ENCODE measurements at places on chromosomes 2 and 18. TPM values are rescaled to one million over a fixed set of nuclear protein-coding genes. Genes with fewer than 3 reads are reported as not detected.
A peak's percentile ranks its signal among the peaks of the same experiment; 100 is the strongest.

LDLRAD4 gene
- total RNA-seq = 26.6 TPM

CHRNA1 gene
- total RNA-seq = not detected

LCLAT1 gene
- total RNA-seq = 7.0 TPM

INPP5D gene
- 25.9 TPM for total RNA-seq

SPDYA gene
- 2.2 TPM for total RNA-seq

NEU4 gene
- total RNA-seq = not detected

SUPT7L gene
- 23.6 TPM for total RNA-seq

CDK15 gene
- 1.5 TPM for total RNA-seq

C2orf66 gene
- 1.2 TPM for total RNA-seq

DNA sequence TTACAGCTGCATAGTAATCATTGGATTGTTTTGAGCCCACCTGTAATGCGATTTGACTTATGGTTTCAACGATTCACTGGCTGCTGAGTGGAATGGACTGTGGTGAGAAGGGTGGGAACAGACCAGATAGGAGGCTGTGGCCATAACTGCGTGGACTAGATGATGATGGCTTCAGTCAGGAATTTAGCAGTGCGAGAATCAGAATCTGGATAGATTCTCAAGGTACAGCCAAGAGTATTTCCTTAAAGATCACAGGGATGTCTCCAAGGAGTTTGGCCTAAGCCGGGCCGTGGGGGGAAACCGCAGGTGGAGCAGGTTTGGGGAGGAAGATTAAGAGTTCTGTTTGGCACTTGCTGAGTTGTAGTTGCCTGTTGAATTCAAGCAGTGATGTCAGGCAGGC is 44.0 kb upstream of the CHMP1B start:
- H3K27ac ChIP-seq = no peak overlapping the region
- no peaks in the 10 kb centered on the region for H3K27me3 ChIP-seq
- no peak for DNase-seq
- no peaks in the 10 kb centered on the region for H3K4me1 ChIP-seq
- no peak overlapping the region for H3K4me3 ChIP-seq

DNA sequence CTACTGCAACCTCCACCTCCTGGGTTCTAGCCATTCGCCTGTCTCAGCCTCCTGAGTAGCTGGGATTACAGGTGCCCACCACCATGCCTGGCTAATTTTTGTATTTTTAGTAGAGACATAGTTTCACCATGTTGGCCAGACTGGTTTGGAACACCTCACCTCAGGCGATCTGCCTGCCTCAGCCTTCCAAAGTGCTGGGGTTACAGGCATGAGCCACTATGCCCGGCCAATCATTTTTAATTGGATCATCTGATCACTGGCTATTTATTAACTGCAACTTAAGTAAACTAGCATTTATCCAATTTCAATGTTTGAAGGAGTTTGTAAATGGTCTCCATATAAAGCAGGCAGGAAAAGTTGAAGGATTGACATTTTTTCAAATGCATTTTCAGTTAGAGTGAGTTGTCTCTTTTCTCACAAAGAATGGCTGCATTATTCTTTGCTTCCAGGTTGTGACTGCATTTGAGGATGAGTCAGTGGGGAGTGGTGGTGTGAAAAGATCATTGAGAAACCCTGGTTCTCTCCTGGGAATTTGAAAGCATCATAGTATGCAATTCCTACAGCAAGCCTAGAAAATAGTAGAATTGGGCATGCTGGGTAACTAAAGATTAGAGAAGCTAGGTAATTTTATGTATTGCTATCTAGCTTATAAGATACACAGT is 431.1 kb upstream of the ZEB2 start:
- H3K27ac ChIP-seq = no peak overlapping the region
- DNase-seq = no peak
- no peaks in the 10 kb centered on the region for H3K27me3 ChIP-seq
- peaks cover 8% of the 10 kb centered on the region for H3K4me1 ChIP-seq
- H3K36me3 ChIP-seq = no peaks in the 10 kb centered on the region

DNA sequence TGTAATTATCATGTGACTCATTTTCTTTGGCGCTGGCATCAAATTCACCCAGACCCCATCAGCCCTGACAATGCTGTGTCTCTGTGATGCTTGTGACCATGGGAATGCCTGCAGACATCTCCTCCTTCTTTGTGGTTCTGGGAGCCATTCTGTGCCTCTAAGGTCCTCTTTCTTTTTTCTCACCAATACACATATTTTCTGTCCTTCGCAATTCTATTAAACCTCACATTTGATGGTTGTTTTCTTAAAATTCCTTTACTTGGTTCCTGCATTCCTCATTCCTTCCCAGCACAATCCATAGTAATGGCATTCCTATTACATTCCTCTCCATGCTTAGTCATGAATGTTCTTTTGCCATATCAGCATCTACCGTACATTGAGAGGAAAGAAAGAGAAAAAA is 375.3 kb downstream of the PIK3C3 start:
- H3K36me3 ChIP-seq = no peaks in the 10 kb centered on the region
- H3K27me3 ChIP-seq = no peaks in the 10 kb centered on the region
- no peak overlapping the region for H3K4me3 ChIP-seq
- no peak for DNase-seq

- no peaks in the 10 kb centered on the region for H3K27me3 ChIP-seq
- H3K4me1 ChIP-seq = no peaks in the 10 kb centered on the region
- no peak overlapping the region for H3K27ac ChIP-seq
- no peak for DNase-seq
- no peak overlapping the region for H3K4me3 ChIP-seq
- H3K36me3 ChIP-seq = peaks cover 2% of the 10 kb centered on the region
Observed at GRCh38 chr2:148298196-148298595, 277.3 kb downstream of the MBD5 start.

DNA sequence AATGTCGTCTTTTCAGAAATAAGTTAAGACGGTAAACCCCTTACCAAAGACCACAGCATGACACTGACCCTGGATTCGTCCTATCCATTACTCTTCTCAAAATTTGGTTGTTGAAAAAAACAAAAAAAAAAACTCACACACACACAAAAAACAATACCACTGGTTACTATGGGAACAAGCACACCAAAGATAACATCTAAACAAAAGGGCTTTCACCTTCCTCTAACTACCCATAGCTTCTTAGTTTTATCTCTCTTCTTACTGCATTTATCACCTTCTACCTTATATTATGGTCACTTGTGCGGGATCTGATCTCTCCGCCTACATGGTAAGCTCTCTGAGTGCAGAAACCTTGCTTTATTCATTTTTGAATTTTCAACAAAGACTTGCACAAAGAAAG is 192.7 kb downstream of the STK39 start:
- H3K36me3 ChIP-seq = no peaks in the 10 kb centered on the region
- H3K27ac ChIP-seq = no peak overlapping the region

DNA sequence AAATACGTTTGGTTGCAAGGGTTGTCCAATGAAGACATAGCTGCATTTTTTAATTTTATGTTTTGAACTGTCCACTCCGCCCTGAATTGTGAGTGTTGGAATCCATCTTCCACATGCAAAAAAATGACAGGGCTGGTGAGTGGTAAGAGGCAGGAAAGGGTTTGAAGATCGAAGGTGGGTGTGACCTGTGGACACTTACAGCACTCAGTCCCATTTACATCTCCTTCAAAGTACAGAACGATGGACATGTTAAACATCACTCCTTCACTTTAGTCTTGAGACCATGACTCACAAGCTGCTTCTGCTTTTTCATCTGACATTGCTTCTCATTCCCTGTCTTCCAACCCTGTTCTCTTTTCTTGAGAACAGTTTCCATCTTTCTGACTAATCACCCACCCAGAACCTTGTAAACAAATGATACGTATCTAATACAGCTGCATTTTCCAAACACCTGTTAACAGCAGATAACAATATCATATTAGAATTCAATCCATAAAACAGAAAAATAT is 179.3 kb downstream of the ZNF516 start:
- H3K27me3 ChIP-seq = no peaks in the 10 kb centered on the region
- no peak overlapping the region for H3K4me3 ChIP-seq
- no peaks in the 10 kb centered on the region for H3K4me1 ChIP-seq
- DNase-seq = no peak

- no peaks in the 10 kb centered on the region for H3K4me1 ChIP-seq
- H3K4me3 ChIP-seq = no peak overlapping the region
- no peak overlapping the region for H3K27ac ChIP-seq
- no peak for DNase-seq
- no peaks in the 10 kb centered on the region for H3K36me3 ChIP-seq
- H3K27me3 ChIP-seq = no peaks in the 10 kb centered on the region
Observed at GRCh38 chr2:156625360-156626170, 189.4 kb downstream of the GPD2 start.

- no peak for DNase-seq
- H3K27ac ChIP-seq = no peak overlapping the region
- H3K27me3 ChIP-seq = no peaks in the 10 kb centered on the region
- no peak overlapping the region for H3K4me3 ChIP-seq
- H3K36me3 ChIP-seq = no peaks in the 10 kb centered on the region
Observed at GRCh38 chr2:112751451-112752197, 12.8 kb downstream of the CKAP2L start.

- DNase-seq = no peak
- no peaks in the 10 kb centered on the region for H3K36me3 ChIP-seq
- H3K4me1 ChIP-seq = peaks cover 30% of the 10 kb centered on the region
- peak overlapping the region; percentile 99 for H3K27ac ChIP-seq
Observed at GRCh38 chr2:170928036-170928823, 823 bp upstream of the GORASP2 start.

DNA sequence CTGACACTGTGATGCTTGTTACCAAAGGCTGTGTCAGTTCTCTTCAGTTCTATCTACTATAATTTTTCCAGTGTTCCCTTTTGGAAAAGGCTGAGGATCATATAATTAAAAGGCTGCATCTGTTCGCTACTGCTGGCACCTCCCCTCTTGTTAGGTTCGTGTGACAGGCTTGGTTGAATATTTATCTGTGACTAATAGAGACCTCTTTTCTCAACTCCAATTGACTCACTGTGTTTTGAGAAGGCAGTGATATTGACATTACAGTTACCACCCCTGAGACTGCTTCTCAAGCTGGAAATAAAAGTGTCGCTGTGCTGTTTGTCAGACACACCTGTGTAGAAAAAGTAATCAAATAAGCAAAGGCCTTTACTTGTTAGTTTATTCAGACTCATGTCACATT is 205.5 kb upstream of the KCNH7 start:
- H3K4me3 ChIP-seq = no peak overlapping the region
- H3K36me3 ChIP-seq = no peaks in the 10 kb centered on the region
- no peaks in the 10 kb centered on the region for H3K27me3 ChIP-seq
- H3K27ac ChIP-seq = no peak overlapping the region
- no peaks in the 10 kb centered on the region for H3K4me1 ChIP-seq

DNA sequence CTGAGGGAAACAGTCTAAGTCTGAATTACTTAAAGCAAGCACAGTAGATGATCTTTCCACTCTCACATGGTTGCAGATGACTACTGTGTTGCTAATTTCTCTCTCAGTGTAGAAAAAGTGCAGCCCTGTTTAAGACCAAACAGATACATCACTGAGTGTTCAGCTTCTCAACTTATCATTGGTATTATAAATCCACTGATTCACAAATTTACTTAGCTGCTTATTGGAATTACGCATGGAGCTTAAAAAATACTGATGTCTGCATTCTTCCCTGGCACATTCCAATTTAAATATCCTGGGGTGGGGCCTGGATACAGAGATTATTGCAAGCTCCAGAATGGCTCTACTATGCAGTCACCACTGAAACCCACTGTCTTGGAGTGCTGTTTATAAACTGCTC is 411.2 kb downstream of the RND3 start:
- no peak for DNase-seq
- H3K4me3 ChIP-seq = no peak overlapping the region
- H3K36me3 ChIP-seq = no peaks in the 10 kb centered on the region
- no peaks in the 10 kb centered on the region for H3K27me3 ChIP-seq
- no peaks in the 10 kb centered on the region for H3K4me1 ChIP-seq

- no peak overlapping the region for H3K27ac ChIP-seq
- H3K4me3 ChIP-seq = no peak overlapping the region
- H3K27me3 ChIP-seq = no peaks in the 10 kb centered on the region
- no peaks in the 10 kb centered on the region for H3K36me3 ChIP-seq
- DNase-seq = no peak
- no peaks in the 10 kb centered on the region for H3K4me1 ChIP-seq
Observed at GRCh38 chr2:155080373-155080772, 381.9 kb downstream of the KCNJ3 start.

Data from upper lobe of left lung (tissue), 6 donors.